ENCODE measurements at places on chromosomes 3 and 15.

- DNase-seq, result no peak
Measured at GRCh38 chr3:195143221-195143620, 127.7 kb downstream of the XXYLT1 start.

DNA sequence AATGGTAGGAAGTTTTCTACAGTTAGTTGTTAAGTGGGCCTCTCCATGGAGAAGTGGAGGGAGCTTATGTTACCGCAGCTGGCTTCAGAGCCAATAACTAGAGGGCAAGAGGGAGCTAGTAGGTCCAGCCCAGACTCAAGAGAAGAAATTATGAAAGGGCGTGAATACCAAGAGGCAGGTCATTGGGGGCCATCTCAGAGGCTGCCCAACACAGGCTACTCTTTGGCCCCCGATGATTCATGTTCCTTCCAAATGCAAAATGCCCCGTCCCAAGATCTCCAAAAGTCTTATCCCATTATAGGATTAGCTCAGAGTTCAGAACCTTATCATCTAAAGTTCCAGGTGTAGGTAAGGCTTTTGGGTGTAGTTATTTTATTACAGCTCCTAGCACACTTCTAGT, 94.5 kb downstream of the FNDC3B start:
- DNase-seq, result no peak

DNA sequence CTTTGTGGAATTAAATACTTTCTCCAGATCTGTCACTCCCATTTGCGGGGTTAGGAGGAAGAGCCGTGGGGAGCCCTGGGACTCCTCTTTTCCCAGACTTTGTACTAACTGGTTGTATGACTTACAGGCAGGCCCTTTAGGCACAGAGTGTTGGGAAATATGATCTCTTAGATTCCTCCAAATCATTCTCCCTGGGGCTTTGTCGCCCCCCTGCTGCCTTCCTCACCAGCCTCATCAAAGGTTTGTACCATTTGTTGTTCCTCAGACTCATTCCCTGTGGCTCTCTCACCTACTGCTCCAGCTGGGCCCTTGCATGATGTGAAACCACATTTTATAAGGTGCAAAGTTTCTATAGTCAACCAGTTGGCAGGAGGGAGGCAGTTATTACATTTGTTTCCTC, 56.4 kb downstream of the CRYGS start:
- no peak for DNase-seq

GRCh38 chr3:52521881-52522650, 11.6 kb downstream of the NT5DC2 start:
- DNase-seq, result no peak

GRCh38 chr3:106750092-106750491, 627.1 kb upstream of the CCDC54 start:
- no peak for DNase-seq

GRCh38 chr3:140205598-140205997, 270.6 kb downstream of the CLSTN2 start:
- DNase-seq, result no peak

DNA sequence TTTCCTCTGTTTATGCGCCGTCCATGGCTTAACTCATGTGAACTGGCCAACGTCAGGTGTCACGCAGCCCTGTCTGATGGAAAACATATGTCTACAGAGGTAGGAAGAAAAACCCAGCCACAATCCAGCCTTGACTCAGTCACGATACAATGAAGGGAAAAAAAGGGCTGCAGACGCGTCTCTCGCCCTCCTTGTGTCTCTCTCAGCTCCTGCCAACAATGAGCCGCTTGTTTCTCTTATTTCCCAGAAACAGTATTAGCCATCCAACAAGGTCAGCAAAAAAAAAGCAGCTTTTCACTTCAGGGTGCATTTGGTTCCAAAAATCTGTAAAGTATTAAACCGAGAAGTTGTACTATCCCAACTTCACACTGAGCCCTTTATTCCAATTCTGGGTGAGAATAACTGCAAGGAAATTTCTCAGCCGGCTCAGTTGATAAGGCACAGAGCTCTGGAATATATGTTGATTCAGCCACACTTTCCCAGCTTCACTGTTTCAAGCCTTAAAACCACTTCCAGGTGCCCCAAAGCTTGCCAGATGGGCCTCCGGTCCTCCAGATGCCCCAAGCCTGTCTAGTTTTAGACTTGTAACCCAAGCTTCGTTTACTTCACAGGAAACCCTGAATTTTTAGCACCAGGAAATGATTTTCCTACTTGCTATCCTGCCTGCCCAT, 79.4 kb downstream of the TM4SF4 start:
- no peak for DNase-seq

DNA sequence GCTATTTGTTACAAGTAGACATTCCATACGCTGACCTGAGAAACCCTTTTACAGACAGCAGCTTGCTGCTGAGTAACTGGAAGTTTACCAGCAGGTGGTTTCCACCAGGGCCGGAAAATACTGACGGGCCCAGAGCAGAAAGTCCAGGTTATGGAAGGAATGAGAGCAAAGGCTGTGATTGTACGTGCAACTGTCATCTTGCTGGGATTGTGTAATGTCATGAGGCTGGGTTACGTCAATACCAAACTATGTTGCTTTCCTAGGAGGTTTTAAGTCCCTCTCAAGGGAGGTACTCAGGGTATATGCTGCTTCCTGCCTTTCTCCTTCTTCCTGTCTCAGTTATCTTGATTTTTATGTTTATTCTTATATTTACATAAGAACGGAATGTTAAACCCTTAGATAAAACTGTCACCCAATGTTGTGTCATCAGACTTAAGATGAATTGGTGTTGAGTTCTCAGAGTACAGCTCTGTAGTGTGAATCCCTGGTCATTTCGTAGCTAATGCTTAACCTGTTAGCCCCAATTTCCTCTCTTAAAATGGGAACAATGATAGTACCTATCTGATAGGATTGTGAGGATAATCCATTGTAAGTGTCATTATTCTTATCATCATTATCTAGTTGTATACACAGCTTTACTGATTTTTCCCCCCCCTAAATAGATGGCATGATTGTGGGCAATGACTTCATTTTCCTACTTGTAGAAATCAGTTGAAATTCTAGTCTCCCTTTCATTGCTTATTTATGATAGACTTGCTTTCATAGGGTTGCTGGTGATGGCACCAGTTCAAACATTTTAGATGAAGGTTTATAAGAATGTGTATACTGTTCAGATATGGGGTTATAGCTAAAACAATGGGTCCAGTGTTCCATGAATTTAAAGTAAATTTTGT, 101.4 kb downstream of the FNDC3B start:
- no peak for DNase-seq

DNA sequence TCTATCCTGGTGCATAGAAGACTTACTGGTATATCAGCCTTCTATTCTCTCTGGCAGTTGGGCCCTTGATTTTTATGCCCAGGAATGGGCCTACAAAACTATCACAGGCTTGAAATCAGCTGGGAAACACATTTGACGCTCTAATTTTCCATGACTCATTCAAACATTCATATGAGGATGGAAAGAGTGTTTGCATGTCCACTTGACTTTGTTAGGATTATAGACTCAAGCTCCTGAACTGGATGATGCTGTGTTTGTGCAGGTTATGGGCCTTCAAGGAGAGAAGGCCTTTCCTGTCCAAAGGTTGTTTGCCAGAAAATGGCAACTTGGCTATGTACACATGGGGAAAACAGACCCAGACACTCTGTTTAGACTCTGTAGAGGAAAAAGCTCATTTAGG, 219.9 kb downstream of the GAP43 start:
- DNase-seq, result no peak

DNA sequence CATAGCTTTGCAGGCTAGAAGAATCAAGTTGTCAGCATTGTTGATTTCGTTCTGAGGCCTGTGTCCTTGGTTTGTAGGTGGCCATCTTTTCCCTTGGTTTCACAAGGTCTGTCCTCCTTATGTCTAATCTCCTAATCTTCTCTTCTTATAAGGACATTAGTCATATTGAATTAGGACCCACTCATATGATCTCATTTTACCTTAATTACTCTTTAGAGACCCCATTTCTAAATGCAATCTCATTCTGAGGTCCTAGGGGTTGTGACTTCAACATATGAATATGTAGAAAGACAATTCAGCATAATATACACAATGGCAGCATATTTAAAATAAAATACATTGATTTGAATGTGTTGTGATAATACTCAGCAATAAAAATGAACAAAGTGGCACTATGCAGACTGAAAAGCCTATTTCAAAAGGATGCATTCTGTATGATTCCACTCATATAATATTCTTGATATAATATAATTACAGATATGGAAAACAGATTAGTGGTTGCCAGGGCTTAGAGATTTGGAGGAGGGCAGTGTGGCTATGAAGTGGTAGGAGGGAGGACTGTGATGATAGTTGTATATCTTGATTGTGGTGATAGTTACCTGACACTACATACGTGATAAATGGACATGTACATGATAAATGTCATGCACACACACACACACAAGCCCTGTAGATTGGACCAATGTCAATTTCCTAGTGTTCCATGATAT, 431.0 kb downstream of the EPHA6 start:
- no peak for DNase-seq

GRCh38 chr15:77126529-77127326, 55.8 kb upstream of the TSPAN3 start:
- no peak for DNase-seq

- DNase-seq, result no peak
Measured at GRCh38 chr3:54761637-54762036, 166.2 kb downstream of the LRTM1 start.

- no peak for DNase-seq
Measured at GRCh38 chr3:101802179-101802578, 23.2 kb downstream of the NXPE3 start.

DNA sequence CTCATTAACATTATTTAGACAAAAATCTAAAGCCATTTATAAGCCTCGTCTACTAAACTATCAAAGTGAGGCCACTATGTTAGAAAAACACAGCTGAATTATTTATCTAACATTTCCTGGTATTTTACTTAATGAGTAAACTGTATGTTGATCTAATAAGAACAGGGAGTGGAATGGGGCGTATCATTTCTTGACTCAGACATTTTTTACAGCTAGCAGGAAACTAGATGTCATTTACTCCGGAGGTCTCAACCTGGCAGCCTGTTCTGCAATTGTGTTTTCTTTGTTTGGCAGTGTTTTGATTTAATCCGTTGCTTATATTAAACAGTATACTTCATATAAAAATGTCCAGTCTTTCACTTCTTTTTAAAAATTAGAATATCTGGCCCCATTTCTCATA, 79.1 kb upstream of the ABI3BP start:
- no peak for DNase-seq

- no peak for DNase-seq
Measured at GRCh38 chr3:178415384-178415783, 120.9 kb upstream of the KCNMB2 start.

DNA sequence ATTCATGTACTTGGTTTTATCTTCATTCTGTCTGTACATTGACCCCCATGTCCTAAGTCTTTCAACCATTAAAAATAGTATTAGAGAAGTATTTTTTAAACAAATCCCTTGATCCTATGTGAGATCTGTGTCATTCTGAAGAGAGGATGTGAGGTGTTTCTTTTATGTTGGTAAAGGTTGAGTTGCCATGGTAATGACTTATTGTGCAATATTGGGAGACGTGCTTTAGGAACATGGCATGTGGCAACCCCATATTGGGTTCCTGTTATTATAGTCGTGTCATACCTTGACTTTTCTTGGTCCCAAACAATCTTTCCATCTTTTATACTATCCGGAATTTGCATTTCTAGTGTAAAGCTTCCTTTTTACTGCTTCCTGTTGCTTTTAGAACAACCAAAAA, 203.1 kb downstream of the KCNAB1 start:
- DNase-seq, result no peak

GRCh38 chr3:49616491-49616941, 57.6 kb upstream of the APEH start:
- DNase-seq, result no peak

- DNase-seq, result no peak
Measured at GRCh38 chr15:68295014-68295805, 17.7 kb downstream of the FEM1B start.
